ENCODE measurements at places on chromosomes 13 and 19. TPM values are rescaled to one million over a fixed set of nuclear protein-coding genes. Genes with fewer than 3 reads are reported as not detected.

DNA sequence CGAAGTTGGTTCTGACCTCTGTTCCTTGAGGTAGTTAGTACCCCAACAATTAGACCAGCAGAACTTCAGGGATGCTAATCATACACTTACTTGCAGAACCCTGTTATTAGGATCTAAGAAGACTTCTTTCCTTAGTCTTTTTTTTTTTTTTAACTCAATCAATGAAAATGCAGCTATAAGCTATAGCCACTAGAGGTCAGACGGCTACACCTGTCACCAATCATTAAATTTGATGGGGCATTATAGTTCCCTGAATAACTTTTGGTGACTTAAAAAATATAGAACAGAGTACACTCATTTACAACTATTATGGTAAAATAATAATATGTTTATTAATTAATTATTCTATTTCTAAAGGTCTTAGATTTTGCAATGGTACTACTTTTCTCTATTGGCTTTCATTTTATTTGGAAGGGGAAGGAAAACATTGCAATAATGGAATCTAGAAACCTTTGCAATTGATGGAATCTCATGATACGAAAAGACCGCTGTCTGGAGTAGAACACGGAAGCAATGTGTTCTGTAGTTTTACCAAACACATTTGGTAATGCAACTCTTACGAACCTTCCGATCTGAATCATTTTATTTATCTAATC, 483.2 kb downstream of the DIAPH3 start:
- H3K27me3 ChIP-seq = no peaks in the 10 kb centered on the region
- no peak for DNase-seq
- no peaks in the 10 kb centered on the region for H3K4me1 ChIP-seq

DNA sequence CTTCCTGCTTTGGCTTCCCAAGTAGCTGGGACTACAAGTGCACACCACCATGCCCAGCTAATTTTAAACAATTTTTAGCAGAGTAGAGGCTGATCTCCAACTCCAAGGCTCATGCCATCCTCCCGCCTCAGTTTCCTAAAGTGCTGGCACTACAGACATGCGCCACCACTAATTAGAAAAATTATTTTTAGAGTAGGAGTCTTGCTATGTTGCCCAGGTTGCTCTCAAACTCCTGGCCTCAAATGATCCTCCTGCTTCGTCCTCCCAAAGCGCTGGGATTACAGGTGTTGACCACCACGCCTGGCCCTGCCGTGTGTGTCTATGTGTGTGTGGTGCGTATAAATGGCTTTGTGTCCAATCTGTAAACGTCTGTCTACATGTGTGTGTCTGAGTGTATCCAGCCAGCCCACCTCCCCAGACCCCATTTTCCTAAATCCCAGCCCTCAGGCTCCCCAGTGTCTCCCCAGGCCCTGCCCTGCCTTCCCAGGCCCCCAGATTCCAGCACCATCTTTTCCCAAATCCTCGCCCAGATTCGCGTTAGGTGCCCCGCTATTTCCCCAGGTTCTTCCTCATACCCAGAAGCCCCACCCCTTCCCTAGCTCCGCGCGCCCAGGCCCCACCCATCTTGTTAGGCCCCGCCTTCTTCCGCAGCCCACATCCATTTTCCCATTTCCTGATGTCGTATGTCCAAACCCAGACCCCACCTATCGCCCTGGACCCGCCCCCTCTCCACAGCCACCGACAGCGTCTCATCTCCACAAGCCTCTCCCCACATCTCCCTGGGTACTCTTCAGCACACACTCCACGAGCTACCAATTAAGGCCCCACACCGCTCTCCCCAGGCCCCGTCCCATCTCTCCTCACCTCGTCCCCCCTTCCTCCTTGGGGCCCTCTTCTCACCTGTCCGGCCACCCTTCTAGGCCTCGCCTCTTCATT, 24.9 kb downstream of the SLC8A2 start:
- peaks cover 4% of the 10 kb centered on the region for H3K36me3 ChIP-seq
- H3K27me3 ChIP-seq = peaks cover 57% of the 10 kb centered on the region
- peak overlapping the region; percentile 35 for H3K4me3 ChIP-seq
- H3K27ac ChIP-seq = no peak overlapping the region
- peaks cover 40% of the 10 kb centered on the region for H3K4me1 ChIP-seq

The KDM4B gene
- total RNA-seq = 46.3 TPM

DNA sequence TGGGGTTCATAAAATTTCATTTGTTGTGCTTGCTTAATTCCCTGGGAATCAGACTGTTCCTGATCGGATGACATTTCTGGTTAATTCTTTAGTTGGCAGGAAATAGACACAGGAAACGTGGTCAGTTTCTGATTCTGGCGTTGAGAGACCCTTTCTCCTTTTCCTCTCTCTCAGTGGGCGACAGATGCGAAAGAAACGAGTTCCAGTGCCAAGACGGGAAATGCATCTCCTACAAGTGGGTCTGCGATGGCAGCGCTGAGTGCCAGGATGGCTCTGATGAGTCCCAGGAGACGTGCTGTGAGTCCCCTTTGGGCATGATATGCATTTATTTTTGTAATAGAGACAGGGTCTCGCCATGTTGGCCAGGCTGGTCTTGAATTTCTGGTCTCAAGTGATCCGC, 10.8 kb downstream of the LDLR start:
- peak overlapping the region; percentile 41 for H3K27ac ChIP-seq
- no peaks in the 10 kb centered on the region for H3K27me3 ChIP-seq
- no peak overlapping the region for H3K4me3 ChIP-seq
- DNase-seq = no peak

- H3K27ac ChIP-seq = no peak overlapping the region
- DNase-seq = no peak
- no peaks in the 10 kb centered on the region for H3K36me3 ChIP-seq
- H3K4me3 ChIP-seq = no peak overlapping the region
Measured at GRCh38 chr13:66714795-66715194, 515.3 kb downstream of the PCDH9 start.

The NCAN gene
- not detected for total RNA-seq

The PSG11 gene
- not detected for total RNA-seq

DNA sequence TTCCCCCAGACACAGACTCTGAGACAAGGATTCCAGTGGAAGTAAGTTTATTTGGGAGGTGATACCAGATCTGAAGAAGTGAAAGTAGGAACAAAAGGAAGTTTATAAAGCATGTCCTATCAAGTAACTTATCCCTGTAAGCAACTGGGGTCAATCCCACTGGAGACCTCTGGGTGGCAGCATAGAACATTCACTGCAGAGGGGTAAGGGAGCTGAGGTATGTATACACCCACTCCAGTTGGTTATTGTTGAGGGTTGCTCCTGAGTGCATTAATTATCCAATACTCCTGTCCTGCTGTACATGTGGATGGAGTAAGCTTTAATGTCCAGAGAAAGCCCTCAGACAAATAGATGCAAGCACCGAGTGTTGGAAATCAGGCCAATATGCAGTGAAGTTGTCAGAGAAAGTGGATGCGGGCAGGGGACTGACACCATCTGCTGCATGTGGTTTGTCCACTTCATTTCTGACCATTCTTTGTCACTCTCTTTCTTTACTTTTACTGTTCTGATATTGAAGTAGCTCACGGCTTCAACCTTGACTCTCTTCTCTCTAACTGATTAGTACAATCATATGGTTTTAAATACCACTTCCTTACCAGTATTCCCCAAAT, 46.7 kb downstream of the NOTCH3 start:
- no peaks in the 10 kb centered on the region for H3K36me3 ChIP-seq
- H3K27me3 ChIP-seq = peaks cover 11% of the 10 kb centered on the region
- DNase-seq = peak; percentile 68
- H3K4me1 ChIP-seq = peaks cover 5% of the 10 kb centered on the region

- H3K4me1 ChIP-seq = peaks cover 4% of the 10 kb centered on the region
- H3K27ac ChIP-seq = no peak overlapping the region
- H3K4me3 ChIP-seq = no peak overlapping the region
- no peaks in the 10 kb centered on the region for H3K36me3 ChIP-seq
Measured at GRCh38 chr19:35135389-35135909, 590 bp upstream of the LGI4 start.

DNA sequence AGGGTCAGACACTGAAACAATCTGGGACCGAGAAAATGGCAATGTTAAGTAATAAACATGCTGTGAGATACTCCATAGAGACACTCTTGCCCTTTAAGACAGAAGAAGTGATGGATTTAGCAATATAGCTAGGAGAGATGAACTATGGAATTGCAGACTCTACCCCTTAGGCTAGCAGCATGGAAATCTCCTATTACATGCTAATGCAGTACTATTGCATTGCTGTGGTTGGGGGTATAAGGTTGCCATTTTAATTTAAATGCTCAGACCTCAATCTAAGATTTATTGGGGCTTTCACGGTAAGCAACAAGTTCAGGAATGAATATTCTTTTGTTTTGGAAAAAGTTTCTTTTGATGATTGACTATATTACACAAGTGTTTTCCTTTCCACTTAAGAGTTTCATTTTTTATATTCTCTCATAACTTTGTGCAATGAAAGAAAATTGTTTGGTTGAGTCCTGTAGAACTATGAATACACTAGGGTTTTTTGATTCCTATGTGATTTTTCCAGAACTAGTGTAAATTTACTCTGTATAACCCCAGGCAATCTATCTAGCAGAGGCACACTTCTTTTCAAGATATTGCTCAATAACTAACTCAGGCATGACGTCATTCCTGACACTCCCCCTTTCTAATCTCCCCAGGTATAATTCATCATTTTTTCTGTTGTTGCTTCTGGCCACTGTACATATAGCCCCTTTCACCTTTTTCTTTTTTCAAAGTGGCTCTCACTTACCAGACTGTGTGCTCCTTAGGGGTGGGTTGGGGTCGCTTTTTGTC, 394.7 kb upstream of the KLF12 start:
- H3K27me3 ChIP-seq = peaks cover 1% of the 10 kb centered on the region
- H3K27ac ChIP-seq = no peak overlapping the region
- no peaks in the 10 kb centered on the region for H3K4me1 ChIP-seq
- DNase-seq = no peak
- H3K36me3 ChIP-seq = no peaks in the 10 kb centered on the region

The ZBTB32 gene
- total RNA-seq = 410 TPM

GRCh38 chr19:33941133-33941532, 144.5 kb downstream of the KCTD15 start:
- no peak for DNase-seq
- H3K27me3 ChIP-seq = no peaks in the 10 kb centered on the region
- no peaks in the 10 kb centered on the region for H3K4me1 ChIP-seq
- no peak overlapping the region for H3K27ac ChIP-seq
- H3K36me3 ChIP-seq = no peaks in the 10 kb centered on the region

DNA sequence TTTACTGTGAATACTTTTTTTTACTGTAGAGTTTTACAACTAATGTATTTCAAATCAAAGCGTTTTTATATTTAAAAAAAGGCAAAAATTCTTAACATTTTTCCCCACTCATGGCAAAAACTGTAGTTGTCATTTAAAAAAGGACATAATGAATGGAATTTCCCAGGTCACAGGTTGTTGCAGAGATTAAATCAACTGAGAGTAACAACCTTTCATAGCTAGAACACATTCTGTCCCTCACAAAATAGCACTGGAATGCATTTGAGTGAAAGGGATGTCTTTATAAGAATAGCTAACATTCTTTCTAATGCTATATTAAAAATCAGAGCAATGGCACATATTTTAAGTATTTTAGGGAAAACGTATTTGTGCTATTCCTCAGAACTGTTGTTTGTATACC, 1393.3 kb upstream of the ATXN8OS start:
- no peak overlapping the region for H3K27ac ChIP-seq
- H3K4me3 ChIP-seq = no peak overlapping the region
- H3K27me3 ChIP-seq = no peaks in the 10 kb centered on the region
- H3K4me1 ChIP-seq = no peaks in the 10 kb centered on the region

DNA sequence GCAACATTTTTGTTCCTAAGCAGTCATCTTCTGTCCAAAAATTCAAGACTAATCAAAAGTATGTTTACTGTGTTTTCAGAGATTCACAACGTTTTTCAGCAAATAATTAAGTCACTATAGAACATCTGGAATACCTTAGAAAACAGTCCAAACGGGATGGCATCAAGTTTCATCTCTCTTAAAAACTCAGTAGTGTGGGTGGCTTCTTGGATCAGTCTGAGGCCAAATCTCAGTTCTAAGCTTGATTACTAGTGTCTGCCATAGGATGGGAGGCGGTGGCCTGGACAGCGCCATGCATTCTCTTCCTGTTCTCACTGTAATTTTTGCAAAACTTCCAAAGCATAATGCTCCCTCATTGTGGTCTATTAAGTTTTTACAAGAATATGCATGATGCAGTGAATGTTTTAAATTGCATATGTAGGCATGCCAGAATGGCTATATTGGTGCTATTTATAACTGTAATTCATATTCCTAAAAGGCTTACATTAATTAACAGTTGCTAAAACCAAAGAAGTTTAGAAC, 37.1 kb downstream of the ANKRD10 start:
- no peak overlapping the region for H3K27ac ChIP-seq
- peaks cover 7% of the 10 kb centered on the region for H3K4me1 ChIP-seq
- H3K4me3 ChIP-seq = no peak overlapping the region
- H3K36me3 ChIP-seq = no peaks in the 10 kb centered on the region
- H3K27me3 ChIP-seq = peaks cover 4% of the 10 kb centered on the region
- no peak for DNase-seq

- H3K27me3 ChIP-seq = no peaks in the 10 kb centered on the region
- no peak overlapping the region for H3K4me3 ChIP-seq
- H3K4me1 ChIP-seq = no peaks in the 10 kb centered on the region
- H3K27ac ChIP-seq = no peak overlapping the region
- DNase-seq = no peak
- no peaks in the 10 kb centered on the region for H3K36me3 ChIP-seq
Measured at GRCh38 chr19:13069415-13070359, 33.0 kb downstream of the LYL1 start.

The TMEM38A gene
- 1.2 TPM for total RNA-seq

The LILRB5 gene
- total RNA-seq = not detected

DNA sequence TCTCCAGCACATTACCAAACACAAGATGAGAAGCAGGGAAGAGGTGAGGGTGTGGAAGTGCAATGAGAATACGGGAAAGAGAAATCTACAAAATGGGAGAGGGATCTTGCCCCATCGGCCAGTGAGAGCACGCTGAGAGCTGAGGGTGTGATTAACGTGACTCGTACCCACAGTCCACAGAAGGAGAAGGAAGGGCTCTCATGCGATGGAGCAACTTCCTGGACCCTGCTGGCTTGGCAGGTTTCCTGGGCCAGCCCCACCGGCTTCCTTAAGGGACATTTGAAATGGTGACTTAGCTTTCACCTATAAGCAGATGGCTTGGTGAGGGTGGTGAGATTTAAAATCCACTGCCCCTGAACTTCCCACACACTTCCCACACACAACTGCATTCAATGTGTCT, 740.1 kb downstream of the UQCRFS1 start:
- no peaks in the 10 kb centered on the region for H3K27me3 ChIP-seq
- no peak overlapping the region for H3K4me3 ChIP-seq
- H3K27ac ChIP-seq = no peak overlapping the region

- no peak overlapping the region for H3K27ac ChIP-seq
- peaks cover 2% of the 10 kb centered on the region for H3K27me3 ChIP-seq
- no peaks in the 10 kb centered on the region for H3K4me1 ChIP-seq
Measured at GRCh38 chr13:23129331-23129730, 51.4 kb upstream of the SGCG start.

The SHISA7 gene
- not detected for total RNA-seq

The REX1BD gene
- 65.1 TPM for total RNA-seq

DNA sequence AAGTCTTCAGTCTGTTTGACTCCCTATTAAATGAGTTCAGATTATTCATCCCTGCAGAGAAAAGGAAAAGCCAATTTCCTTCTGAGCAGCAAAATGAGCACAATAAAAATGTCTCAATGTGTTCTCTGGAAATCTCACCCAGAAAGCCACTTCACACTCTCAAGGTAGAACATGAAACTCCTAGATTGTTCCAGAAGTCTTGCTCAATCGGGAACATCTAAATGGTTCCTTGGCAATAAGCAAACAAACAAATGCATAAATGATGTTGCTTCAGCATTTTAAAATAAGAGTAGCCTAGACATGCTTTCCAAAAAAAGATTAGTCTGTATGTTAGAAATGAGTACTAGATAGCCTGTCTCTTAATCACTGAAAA, 59.7 kb upstream of the TNFRSF19 start:
- no peak for DNase-seq
- peaks cover 15% of the 10 kb centered on the region for H3K27me3 ChIP-seq
- H3K4me3 ChIP-seq = no peak overlapping the region
- no peaks in the 10 kb centered on the region for H3K4me1 ChIP-seq

The KLK7 gene
- not detected for total RNA-seq

The SRRM5 gene
- 0.54 TPM for total RNA-seq
